Activated CD8-positive, alpha-beta memory T cell treated with anti-CD3 and anti-CD28 coated beads for 48 hours (primary cell): ENCODE measurements at places on chromosomes 2 and 18.

DNA sequence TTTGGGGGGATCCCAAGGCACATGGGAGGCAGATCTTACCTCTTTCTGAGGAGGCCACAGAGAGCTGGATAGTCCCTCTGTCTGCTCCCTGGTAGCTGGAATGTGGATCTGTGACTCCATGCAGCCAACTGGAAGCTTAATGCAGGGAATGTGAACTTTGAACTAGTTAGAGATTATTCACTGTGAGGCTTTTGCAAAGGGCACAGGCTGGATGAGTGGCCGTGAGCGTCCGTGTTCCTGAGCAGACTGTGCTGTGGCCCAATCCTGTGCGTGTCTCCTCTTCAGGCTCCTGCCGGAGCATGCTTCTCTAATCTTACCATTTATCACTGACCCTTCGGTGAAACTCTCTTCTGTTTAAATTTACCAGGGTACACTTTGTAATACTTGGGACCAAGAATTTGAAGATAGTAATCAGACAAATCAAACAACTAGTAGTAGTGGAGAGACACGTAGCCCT lies 187.6 kb downstream of the PTPRM start:
- DNase-seq = no peak

DNA sequence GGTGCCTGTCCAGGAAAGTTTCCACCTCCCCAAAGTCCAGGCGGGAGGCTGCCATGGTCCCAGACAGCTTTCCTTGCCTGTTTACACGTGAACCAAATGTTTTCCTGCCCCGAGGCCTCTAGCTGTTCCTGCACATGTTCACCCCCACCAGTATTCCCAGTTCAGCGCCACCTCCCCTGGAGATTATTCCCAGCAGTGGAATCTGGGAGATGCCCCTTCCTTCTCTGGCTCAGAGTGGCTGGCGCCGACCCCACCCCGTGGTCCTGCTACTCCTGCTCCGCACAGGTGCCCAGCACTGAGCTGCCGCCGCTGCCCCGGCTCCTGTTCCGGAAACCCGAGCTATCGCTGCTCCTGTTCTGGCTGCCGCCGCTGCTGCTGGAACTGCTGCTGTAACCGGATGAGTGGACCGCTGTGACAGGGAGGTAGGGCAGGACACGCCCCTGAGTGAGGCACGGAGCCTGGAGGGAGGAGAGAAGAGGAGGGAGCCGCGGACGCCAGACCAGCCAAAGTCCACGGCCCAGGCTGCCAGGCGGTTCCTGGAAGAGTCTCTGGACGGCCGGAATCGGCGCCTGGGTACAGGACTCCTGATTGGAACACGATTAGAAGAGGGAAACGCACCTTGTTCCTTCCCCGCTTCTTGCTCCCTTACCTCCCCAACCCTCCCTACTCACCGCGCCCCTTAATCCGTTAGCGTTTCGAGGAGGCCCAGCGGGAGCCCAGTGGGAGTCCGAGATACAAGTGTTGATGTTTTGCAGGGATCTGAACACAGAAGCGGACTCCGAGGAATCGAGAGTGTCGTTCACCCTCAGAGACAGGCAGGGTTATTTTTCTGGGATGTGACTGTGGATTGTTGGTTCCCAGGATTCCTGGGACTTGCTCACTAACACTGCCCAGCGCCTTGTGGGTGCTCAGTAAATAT lies at the start of gene PDE11A:
PDE11A (minus strand) TSS at position 395 of the 919 bp plus-strand sequence; CDS start at position 55, 340 bp downstream.
- peak; percentile 7 for DNase-seq

- no peak for DNase-seq
Observed at GRCh38 chr2:2720351-2720750, 389.3 kb upstream of the MYT1L start.

GRCh38 chr2:114068438-114068837 lies 178.5 kb downstream of the ACTR3 start:
- DNase-seq = no peak

GRCh38 chr18:69239849-69240674 lies 160.6 kb upstream of the DOK6 start:
- DNase-seq = no peak

DNA sequence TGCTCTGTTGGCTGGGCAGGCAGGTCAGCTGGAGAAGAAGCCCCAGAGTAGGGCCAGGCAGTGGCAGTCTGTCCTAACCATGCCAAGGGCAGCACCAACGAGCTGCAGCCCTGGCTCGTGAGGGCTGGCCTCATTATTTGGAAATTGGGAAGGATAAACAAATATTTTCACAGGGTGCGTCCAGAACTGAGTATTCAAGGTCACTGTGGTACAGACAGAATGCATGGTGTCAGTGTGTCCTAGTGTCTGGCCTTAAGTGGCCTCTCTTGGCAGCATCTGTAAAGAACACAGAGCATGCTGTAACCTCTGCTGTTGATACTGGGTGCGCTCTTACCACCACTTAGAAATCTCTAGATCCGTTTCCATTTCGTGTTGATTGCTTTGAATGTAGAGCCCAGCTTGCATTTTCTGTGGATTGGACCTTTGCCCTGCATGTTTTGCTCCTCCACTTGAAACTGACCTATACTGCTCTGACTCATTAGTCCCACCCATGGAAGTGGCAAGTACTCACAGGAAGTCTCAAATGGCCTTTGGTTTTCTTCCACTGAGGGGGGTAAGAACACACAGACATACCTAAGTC lies 88.2 kb downstream of the GREB1L start:
- no peak for DNase-seq

- DNase-seq = peak; percentile 25
Observed at GRCh38 chr2:105545730-105546627, 147.1 kb upstream of the FHL2 start.

- no peak for DNase-seq
Observed at GRCh38 chr2:33072614-33073013, 125.9 kb downstream of the LTBP1 start.

GRCh38 chr2:232668805-232669444 lies 28.2 kb upstream of the GIGYF2 start:
- no peak for DNase-seq

GRCh38 chr18:9513971-9514512 lies 38.7 kb downstream of the RALBP1 start:
- DNase-seq = no peak

DNA sequence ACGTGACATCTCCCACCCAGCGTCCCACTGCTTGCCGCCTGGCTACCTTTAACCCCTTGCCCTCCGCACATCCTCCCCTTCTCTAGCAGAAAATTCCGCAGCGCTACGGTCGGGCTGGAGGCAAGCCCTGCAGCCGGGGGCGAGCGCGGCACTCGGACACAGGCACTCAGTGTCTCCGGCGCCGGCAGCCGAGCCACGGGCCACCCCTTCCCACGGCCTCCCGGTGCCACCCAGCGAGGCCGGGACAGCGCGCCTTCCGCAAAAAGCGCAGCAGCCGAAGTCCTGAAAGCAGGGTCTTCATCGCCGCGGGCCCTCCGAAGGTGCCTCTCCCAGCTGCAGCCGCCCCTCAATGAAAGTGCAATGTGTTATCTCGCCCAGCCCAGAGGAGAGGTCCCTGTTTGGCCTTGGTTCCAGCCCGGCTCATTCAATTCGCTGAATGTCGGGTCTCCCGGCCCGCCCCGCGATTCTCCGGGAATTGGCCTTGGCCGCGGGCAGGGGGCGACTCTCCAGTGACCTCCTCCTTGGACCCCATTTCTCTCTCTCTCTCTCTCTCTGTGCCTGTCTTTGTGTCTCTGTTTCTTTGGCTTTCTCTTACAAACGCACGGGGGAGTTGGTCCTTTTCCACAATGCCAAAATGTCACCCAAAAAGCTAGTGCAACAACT lies 1.1 kb downstream of the DLGAP1 start:
- DNase-seq = no peak

DNA sequence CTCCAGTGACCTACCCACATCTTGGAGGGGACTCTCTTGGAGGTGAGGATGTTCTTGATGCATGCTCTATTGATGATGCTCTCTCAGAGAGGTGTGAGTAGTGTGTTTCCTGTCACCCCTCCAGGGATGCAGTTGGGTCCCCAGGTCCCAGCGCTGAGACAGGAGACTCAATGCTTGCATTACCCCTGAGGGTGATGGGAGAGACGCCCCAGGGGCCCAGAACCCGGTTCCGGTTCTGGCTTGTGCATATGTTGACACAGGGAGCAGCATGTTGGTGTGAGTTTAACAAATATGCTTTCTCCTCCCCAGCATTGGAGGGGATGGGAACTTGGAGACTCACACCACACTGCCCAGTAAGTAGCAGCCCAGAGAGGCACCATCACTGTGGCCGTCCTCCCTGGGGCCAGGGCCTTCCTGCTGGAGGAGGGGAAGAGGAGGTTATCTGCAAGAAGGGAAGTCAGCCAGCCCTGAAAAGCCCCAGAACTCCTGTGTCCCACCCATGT lies 124.5 kb downstream of the PLB1 start:
- no peak for DNase-seq

GRCh38 chr2:187466129-187466792 lies 18.2 kb upstream of the CALCRL start:
- no peak for DNase-seq

GRCh38 chr18:8828798-8829197 lies 123.4 kb downstream of the MTCL1 start:
- DNase-seq = no peak

- DNase-seq = no peak
Observed at GRCh38 chr2:190138032-190138431, 75.5 kb upstream of the MSTN start.

DNA sequence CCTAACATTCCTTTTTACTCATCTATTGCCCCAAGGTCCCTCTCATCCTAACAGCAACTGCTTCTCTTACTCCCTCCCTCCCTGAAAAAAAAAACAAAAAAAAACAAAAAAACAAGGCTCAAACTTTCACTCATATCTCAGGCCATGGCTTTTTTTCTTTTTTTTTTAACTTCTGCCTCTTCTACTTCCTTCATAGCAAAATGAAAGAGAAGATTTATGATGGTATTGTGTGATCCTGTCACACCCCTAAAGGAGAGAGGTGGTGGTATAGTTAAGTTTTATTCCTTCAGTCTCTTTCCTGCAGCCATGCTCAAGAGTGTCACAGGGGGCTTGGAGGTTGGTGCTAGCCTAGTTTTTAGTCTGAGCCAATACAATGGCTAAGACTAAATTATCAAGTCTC lies 21.5 kb upstream of the EPC2 start:
- no peak for DNase-seq

DNA sequence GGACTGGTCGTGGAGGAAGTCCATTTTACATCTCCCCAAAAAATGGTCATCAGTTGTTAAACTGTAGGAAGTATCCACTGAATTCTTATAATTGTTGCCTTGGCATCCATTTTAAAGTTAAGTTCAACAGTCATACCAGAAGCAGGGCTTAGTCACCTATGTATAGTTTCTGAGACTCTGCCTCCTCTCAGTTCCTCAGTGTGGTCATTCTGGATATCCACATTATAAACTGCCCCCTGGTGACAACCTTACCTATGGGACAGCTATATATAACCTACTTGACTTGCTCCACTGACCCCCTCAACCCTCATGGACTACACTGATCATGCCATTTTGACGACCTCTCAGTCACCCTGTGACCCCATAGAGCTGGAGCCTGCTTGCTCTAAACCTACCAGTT lies 617.0 kb downstream of the LRP1B start:
- no peak for DNase-seq

- DNase-seq = no peak
Observed at GRCh38 chr2:239910404-239910803, 114.7 kb downstream of the NDUFA10 start.

GRCh38 chr2:9984217-9984739 lies 32.8 kb downstream of the GRHL1 start:
- DNase-seq = no peak

DNA sequence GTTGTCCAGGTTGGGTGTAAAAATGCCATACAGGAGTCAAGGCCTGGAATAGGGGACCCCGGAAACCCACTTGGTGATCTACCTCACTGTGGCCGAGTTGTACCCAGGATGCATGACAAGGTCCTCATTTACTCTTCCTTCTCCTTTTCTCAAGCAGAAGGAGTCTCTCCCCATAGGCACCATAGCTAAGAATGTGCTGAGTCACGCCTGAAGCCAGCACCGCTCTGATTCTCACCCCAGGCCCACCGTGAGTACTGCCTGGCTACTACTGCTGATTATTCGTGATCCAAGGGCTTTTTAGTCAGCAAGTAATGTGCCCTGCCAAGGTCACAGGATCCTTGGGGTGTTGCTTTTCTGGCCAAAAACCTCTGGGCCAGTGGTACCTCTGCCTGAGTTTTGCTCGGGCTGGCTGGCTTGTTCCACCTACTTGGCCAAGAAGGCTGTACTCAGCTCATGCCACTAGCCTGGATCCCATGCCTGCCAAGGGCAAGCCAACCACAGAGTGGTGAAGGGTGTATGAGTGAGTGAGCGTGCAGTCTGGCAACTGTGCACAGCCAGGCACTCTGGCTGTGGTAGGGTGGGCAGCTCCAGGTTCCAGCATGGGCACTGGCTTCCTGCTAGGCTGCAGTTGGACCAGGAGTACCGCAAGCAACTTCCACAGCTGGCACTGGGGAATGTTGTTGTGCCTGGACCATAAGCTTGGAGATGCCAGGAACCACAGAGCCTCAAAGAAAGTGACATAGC lies 650.1 kb upstream of the VRK2 start:
- DNase-seq = no peak

DNA sequence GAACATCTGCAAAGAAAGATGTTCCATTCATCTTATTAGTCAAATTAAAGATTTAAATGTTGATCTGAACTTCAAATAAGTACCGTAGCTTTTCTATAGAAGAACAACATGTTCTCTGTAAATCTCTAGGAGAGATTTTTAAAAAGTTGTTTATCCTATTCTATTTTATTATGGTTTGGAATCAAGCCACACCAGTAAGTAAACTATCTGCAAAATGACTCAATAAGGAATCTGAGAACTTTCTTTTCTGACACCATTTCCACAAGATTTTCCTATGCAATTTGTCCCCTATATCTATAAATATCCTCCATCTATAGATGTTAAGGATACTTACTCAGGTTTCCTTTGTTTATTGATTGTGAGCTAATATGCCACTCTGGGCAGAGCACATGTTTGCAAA lies 736.6 kb downstream of the CBLN2 start:
- no peak for DNase-seq

- no peak for DNase-seq
Observed at GRCh38 chr18:12868576-12868975, 15.5 kb downstream of the PTPN2 start.

- DNase-seq = no peak
Observed at GRCh38 chr18:48605408-48605845, 66.6 kb downstream of the CTIF start.
